EH (cell line): ENCODE measurements at places on chromosomes 4 and X.
A peak's percentile ranks its signal among the peaks of the same experiment; 100 is the strongest.

- DNase-seq, result no peak
Observed at GRCh38 chrX:22347491-22347890, 74.8 kb downstream of the CBLL2 start.

DNA sequence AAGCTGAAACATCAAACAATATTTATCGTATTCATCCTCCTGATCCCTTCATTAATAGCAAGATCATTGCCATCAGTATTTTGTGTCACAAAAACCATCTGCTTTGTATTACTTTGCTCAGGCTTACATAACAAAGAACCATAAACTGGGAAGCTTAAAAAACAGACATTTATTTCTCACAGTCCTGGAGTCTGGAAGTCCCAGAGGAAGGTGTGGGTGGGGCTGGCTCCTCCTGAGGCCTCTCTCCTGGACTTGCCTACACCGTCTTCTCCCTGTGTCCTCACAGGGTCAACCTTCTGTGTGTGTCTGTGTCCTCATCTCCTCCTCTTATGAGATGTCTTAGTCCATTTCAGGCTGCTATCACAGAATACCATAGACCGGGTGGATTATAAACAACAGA is 61.3 kb upstream of the MXRA5 start:
- DNase-seq, result no peak

- DNase-seq, result no peak
Observed at GRCh38 chr4:32429151-32429550, 1709.0 kb downstream of the PCDH7 start.

DNA sequence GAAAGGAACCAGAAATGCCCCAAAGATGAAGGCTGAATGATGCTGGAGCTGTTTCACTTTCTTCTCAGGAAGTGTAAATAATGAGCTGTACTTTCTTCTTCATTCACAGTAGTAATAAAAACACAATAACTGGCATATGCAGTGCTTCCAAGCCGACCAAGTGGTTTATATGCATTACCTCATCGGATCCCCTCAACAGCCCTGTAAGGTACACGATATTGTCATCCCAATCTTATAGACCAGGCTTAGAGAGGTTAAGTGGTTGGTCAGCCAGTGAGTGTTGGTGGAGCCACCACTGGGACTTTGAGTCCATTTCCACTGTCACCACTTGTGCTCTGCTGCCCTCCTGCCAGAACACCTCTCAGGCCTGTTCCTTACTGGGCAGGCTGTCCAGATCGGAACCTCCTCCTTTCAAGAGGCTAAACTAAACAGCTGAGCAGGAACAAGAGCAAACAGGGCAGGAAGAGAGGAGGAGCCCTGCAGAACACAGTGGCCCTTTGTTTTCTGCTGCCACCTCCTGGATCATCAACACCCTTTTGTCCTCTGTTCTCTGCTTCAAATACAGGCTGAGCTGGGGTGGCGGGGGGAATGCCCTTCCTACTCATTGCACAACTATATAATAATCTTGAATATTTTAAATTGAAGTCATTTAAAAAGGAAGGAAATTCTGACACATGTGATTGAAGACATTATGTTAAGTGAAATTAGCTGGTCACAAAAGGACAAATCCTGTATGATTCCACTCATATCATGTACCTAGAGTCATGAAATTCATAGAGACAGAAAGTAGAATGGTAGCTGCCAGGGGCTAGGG is 112.5 kb upstream of the ATP6AP2 start:
- DNase-seq, result peak; percentile 39

GRCh38 chr4:43754566-43754965 is 694.0 kb downstream of the KCTD8 start:
- no peak for DNase-seq

- no peak for DNase-seq
Observed at GRCh38 chr4:182205306-182205705, 37.9 kb upstream of the TENM3 start.

DNA sequence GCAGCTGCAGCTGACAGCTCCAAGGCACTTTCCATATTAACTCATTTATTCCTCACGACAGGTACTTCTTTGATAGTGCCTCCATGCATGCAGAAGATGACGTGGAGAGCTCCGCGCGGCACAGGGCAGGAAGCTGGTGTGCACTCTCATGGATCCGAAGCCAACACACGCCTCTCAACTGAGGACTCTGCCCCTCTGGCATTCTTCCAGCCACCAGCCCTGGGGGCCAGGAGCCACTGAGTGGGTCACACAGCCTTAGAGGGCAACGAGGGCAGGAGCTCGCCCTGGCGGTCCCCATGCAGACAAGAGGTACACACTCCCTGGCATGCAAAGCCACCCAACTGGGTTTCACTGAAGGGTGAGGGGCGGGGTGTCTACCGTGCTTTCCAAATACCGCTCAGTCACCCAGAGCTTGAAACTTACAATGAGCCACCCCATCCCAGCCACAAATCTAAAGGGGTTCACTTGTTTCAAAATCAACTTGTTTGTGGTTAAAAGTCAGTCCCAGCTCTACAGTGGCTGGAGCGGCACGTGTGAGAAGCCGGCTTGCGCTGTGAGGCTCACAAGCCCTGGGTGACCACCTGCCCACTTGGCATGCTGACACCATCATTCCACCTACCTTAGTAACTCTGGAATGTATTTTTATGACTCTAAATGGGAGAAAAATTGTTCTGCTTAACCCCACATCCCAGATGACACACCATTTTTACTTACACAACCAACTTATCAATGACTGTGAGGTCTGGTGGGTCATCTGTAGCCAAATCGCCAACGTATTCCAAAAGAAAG is 16.2 kb downstream of the NOP14 start:
- no peak for DNase-seq

- DNase-seq, result no peak
Observed at GRCh38 chrX:103797691-103798090, 21.1 kb downstream of the PLP1 start.

DNA sequence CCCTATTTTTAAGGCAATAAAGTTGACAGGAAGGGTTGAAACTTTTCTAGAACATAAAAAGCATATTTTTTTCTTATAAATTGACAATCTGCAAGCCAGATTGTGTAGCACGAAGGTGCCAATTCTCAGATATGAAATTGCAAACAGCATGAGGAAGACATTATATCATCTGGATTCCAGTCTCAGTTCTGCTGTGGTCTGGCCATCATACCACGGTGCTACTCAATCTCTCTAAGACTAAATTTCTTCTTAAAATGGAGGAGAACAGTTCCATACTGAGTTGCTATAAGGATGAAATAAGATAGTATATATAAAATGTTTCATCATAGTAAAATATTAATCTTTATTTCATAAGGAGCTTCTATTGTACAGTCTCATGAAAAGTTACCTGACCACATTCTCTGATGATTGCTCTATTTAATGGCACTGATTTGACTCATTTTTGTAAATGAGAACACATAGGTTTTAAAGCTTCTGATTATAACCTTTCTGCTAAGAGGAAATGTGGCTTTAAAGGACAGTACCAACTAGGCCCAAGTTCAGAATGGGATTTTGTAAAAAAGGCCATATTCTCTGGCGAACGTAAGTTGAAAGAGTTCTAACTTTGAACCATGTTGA is 127.9 kb downstream of the SHROOM3 start:
- no peak for DNase-seq

DNA sequence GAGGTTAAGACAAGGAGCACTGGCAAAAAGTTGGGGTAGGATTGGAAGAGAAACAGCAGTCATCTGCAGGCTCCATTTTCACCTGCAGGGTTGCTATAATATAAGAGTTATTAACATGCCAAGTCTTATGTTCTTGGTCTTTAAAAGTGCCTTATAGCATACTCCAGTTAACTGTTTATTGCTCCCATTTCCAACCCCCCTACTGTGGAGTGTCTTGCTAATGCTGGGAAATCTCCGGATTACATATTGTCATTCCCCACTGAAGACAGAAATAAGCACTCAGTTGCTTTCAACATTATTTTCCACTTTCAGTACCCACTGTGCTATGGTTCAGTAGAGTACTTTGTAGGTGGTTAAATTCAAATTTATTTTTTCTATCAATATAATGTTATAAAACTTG is 1014.3 kb downstream of the RPA4 start:
- no peak for DNase-seq

DNA sequence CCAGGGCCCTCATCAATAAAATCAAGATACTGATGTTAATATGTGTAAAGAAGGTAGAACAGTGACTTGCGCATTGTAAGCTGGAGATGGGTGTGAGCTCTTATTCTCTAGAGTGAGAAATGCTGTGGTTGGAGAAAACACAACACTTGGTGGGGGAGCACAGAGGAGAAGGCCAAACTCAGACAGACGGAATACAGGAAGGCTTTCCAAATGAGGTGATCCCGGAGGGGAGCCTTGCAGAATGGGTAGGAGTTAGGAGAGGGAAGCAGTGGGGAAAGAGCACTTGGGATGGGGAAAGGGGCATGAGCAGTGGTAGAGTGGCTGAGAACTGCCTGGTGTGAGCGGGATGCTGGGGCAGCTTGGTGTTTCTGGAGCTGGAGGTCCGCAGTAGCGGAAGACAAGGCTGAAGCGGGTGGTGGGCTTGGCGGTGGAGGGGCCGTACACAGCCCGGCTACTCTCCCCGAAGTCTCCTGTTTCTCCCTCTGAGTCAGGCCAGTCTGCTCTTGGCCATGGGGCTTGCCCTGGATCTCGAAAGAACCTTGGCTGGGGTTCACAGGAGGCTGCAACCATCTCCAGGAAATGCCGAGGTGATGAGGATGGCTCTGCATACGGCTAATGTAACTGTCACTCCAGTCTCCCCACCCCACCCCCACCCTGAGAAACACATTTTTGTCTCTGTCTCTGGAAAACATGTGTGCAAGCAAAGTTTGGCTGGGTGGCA is 11.3 kb upstream of the PLAC1 start:
- peak; percentile 96 for DNase-seq

DNA sequence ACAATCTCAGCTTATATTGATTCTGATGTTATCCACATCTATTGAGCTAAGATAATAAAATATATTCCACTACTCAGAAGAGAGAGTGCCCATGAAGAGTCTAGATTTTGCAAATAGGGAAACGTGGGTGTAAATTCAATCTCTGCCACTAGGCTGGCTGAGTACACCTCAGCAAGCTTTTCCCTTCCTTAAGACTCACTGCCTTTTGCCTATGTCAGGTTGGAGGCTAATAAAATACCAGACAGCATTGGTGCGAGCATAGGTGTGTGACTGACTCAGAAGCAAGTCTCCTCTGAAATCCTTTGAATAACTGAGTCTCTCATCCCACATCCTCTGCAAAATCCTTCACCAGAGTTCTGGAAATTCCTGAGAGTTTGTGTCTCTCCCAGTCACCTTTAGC is 405.4 kb upstream of the CPEB2 start:
- DNase-seq, result no peak

DNA sequence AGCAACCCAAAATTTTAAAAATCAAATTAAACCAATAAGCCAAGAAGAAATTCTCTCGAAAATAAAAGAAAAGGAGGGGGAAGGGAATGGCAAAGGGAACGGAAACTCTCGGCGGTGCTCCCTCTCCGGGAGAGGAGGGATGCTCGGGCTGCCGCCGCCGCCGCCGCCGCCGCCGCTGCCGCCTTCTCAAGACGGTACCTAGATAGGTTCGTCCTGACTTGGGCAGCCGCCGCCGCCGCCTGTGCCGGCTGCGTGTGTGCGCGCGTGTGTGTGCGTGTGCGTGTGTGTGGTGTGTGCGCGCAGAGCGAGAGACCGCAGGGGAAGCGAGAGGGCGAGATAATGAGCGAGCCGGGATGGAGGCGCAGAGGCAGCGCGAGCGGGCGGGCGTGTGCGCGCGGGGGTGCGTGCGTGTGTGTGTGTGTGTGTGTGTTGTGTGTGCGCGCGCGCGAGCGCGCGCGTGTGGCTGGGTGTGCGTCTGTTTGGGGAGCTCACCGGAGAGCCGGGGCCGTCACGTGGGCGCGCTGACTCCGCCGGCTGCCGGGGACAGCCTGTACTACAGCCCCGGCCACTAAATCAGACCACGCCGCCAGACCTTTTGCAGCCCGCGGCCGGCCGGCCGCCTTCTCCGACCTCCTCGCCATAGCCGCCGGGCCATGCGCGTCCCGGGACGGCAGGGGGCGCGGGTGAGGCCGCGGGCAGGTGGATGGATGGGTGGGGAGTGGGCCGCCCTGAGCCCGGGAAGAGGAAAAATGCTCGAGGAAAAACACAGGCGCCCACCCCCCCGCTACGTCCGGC is 111.6 kb downstream of the DHX15 start:
- DNase-seq, result peak; percentile 75

GRCh38 chr4:6606465-6607235 is 31.7 kb downstream of the MAN2B2 start:
- DNase-seq, result no peak

DNA sequence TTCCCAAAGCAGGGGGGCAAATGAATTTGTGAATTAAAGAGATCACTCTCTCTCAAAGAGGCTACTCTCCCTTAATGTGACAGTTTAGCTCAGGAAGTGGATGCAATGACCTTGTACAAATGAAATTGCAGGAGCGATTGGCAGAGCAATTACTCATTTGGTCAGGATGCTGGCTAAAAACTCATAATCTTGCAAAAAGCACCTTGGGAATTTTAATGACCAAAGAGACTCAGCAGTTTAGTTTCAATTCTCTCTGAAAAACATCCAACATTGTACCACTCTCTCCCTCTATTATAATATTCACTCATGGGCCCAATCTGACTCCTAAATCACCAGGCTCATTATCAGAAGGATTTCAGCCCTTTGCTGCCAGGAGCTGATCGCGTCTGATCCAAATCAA is 26.1 kb downstream of the PDGFC start:
- peak; percentile 65 for DNase-seq

GRCh38 chrX:103233263-103233662 is 18.4 kb downstream of the BEX4 start:
- no peak for DNase-seq

DNA sequence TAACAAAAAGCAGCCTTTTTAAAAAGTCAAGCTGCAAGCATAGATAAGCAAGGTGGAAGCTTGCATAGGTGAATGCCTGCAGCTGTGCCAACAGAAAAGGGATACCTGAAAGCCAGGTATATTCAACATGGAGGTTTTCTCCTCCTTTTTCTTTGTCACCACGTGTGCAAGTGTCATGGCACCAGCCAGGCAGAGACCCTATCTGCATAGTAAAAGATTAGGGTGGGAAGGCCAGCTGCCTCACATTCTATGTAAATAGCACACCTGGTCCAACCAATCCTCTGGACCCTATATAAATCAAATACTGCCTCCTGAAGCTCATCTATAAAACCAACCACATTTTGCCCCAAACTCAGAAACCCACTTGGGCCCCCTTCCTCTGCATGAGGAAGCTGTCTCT is 28.0 kb upstream of the PLK4 start:
- DNase-seq, result no peak

- no peak for DNase-seq
Observed at GRCh38 chr4:77662396-77662795, 56.8 kb downstream of the CXCL13 start.
